Activated CD8-positive, alpha-beta T cell treated with anti-CD3 and anti-CD28 coated beads, Interleukin-2, amount 10 ng/mL, durations not matched to agents 7 days and 5 days (primary cell): ENCODE measurements at places on chromosomes 2 and 18. TPM values are rescaled to one million over a fixed set of nuclear protein-coding genes. Genes with fewer than 3 reads are reported as not detected.

DNA sequence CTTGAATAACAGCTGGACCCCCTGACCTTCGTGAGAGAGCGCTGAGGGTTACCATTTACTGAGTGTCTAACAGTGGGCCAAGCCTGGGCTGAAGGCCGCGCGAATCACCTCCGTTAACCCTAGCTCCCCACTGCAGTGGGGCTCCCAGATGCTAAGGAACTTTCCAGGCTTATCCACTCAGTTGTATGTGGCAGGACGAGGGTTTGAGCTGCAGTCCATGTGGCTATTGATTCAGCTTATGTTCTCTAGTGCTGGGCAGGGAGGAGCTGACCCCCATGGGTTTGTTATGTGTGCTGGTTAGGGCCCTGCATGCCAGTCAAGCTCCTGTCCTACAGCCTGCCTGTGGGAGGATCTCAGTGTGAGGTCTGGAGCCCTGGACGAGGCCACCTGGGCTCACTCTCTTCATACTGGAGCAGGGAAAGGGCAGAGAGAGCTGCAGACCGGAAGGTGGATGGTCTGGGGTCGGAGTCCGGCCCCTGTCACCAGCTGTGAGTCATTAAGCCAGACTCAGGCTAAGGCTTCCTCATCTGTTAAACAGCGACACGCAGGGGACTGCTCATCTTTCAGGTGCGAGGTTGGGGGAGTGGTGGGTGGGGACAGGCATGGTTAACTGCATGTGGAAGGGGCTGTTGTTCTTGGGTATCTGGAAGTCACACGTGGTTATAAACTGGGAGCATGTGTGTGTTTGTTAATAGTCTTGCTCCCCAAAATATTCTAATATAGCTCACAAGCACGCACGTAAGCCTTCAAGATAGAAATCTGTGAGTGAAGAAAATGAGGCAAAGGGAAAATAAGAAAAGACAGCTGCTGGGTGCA is 6.6 kb downstream of the PSD4 start:
- DNase-seq: no peak

GRCh38 chr2:174059884-174060244 is 94.7 kb upstream of the SP3 start:
- DNase-seq: no peak

GRCh38 chr2:241860184-241861078 is 1.7 kb upstream of the PDCD1 start:
- DNase-seq: no peak

GRCh38 chr2:102632380-102633175 is 13.2 kb downstream of the SLC9A2 start:
- no peak for DNase-seq

DNA sequence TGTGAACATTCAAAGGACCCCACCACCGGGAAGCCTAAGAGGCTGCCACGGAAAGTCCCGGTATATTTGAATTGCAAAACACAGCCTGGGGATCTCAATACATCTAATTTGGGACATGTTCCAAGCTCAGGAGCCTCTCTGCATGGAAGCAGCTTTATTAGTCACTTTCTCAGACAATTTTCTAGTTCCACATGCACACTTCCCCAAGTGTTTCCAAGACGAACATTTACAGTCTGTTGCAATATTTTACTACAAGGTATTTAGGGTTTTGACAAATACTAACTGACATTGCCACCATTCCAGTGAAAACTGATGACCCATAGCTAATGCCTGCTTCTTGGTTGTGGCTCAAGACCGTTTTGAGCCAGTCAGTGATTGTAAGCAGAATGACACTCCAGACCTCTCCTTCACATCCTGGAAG is 145.3 kb downstream of the NCKAP5 start:
- no peak for DNase-seq

DNA sequence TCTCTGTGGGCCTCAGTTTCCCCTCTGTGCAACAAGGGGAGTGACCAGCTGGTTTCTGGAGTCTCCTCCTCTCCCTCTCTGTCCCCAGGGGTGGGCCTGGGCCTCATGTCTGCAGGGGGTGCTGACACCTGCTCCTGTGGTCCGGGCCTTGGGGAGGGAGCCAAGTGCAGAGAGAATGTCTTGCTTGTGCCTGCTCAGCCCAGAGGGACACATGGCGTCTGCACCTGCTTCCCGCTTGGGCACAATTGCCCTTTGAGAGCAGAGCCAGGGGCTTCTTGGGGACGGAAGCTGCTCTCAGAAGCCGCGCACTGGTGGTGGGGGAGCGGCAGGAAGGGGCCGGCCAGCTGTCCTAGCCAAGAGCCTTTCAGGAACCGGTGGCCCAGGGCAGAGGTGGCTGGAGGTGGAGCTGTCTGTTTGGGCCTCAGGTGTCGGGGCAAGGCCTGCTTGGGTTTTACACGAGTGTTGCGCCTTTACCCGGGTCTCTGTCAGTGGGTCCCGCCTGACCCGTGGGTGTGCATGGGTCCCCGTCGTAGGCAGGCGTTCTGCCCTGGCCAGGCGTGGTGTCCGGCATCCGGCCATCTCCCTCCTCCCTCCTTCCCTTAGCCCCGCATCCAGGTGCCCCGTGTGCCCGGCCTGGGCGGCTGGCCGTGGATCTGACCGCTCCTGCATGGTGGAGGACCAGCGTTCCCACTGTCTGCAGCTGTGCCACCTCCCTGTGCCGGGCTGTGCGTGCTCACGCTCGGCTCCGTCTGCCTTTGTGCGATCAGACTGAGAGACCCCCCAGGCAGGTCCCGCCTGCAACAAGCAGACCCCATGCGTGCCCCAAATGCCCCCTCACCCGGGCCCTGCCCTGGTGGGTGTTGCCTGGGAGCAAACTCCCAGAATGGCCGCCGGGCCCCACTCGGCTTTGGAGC is 4.0 kb downstream of the NEU4 start:
- DNase-seq: no peak

DNA sequence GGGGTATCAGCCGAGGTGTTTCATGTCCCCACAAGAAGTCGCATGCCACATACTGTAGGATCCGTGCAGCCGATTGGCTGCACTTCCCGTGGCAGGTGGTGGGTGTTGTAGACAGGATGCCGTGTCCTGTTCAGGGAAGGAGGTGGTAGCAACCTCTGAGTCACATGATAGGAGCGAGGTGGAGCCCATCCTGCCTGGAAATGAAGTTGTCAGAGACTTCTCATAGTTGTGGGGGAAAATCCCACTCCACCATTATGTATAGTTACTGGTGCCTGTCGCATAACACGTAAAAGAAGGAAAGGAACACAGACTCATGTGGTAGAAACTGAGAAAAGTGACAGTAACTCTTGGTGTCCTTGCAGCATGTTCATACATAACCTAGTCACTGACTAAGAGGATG is 91.4 kb upstream of the IL1R2 start:
- DNase-seq: no peak

DNA sequence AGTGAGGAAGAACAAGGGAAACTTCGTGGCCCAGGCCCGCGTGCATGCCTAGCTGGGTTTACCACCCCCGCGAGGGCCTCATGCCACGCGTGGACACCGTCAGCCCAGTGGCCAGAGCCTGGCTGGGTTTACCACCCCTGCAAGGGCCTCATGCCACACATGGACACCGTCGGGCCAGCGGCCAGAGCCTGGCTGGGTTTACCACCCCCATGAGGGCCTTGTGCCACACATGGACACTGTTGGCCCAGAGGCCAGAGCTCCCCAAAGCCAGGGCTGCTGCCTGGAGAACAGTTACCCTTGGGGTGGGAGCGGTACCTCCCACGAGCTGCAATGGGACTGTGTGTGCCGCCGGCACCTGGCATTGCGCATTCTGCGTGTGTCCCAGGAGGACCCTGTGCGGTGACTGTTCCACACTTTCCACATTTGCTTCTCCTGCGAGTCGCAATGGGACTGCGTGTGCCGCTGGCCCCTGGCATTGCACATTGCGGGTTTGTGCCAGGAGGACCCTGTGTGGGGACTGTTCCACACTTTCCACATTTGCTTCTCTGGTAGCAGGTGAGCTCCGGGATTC is 105.6 kb upstream of the CTDP1 start:
- DNase-seq: no peak

The ZNF396 gene
- 0.32 TPM for total RNA-seq

The LYG2 gene
- total RNA-seq: not detected

The SERPINB2 gene
- not detected for total RNA-seq
